ENCODE measurements at places on chromosomes 7 and 10.

GRCh38 chr7:19899529-19899928 lies 126.1 kb upstream of the TMEM196 start:
- DNase-seq, result no peak

GRCh38 chr10:75972491-75973276 lies 541.3 kb downstream of the LRMDA start:
- DNase-seq, result peak; percentile 16

- no peak for DNase-seq
Measured at GRCh38 chr10:94133239-94133638, 139.5 kb downstream of the PLCE1 start.

DNA sequence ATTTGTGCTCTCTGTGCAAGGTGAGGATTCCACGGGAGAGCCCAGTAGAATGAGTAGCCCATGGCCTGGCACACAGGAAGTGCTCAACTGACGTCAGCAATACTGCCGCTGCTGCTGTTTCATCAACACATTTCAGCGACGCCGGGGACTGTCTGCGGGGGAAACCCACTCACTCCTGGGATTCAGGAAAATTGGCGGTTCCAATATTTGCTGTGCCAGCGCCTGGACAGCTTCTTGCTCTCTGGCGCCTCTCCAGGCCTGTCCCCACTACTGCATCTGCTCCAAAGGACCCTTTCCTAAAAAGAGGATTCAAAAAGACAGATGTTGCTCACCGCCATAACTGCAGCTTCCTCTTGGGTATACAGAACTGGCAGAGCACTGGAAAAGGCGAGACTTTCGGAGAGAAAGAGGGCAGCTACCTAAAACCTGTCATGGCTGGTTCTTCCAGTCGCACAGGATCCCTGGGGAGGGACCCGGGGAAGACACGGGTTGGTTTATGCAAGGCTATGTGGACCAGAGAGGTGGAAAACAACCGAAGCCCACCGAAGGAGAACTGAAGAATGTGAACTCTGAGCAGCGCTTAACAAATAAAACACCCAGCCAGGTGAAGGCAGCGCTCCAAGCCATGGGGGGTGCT lies 39.7 kb upstream of the ENO4 start:
- DNase-seq, result peak; percentile 15
